ENCODE measurements at places on chromosomes 5 and 9.

DNA sequence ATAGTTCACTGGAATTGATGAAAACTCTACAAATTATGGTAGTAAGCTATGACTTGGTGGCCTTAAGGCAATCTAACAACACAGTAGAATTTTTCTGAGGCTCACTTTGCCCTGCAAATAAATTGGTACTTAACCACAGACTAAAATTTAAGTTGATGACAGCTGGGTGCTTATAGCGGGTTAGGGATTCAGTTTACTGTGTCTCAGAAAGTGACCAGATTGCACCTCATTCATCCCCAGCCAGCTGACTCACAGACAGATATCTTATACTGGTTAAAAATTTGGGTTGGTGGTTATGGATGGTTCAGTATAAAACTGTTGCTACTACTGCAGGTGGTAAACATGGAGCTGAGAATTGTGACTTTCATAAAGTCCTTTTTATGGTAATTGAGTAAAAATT is 2.8 kb downstream of the CKS2 start:
- no peak for DNase-seq
- peaks cover 29% of the 10 kb centered on the region for H3K4me1 ChIP-seq
- H3K27me3 ChIP-seq, result no peaks in the 10 kb centered on the region
- no peak overlapping the region for H3K4me3 ChIP-seq

DNA sequence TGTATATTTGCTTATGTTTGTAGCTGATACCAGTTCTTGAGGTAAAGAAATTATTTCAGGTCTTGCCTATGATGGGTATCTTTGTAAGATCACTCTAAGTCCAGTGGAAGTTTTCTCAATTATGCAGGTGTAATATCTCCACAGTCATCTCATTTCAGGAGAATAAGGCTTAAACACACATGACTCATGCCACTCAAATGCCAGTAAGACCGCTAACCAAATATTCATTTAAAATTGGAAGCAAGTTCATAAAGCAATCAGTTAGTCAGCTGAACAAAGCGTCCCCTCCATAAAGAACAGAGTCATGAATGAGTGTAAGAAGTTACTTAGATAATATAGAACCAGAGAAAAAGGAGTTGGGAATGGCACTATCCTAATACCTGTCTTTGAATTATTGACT is 248.7 kb downstream of the LURAP1L start:
- no peaks in the 10 kb centered on the region for H3K27me3 ChIP-seq
- no peaks in the 10 kb centered on the region for H3K4me1 ChIP-seq
- H3K27ac ChIP-seq, result no peak overlapping the region

GRCh38 chr9:212297-212696 is 2.4 kb upstream of the DOCK8 start:
- no peak overlapping the region for H3K27ac ChIP-seq
- DNase-seq, result no peak
- H3K36me3 ChIP-seq, result no peaks in the 10 kb centered on the region
- peaks cover 16% of the 10 kb centered on the region for H3K27me3 ChIP-seq

DNA sequence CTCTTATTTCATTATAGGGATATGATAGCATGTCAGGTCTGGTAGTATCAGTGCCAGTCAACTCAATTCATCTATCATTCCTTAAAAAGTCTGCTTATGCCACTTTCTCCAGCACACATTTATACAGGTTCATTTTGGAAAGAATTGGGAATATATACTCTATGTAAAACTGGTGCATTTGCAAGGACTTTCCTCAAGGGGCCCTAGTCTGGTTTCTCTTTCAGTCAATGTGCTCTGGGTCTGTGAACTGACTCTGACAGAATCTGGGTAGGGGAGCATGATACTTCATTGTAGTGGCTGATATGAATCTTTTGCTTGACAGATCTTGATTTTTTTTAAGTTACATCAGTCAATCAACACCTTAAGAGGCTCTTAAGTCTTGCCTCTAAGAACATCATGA is 313.9 kb downstream of the HTR1A start:
- H3K27me3 ChIP-seq, result no peaks in the 10 kb centered on the region
- no peak overlapping the region for H3K4me3 ChIP-seq
- no peaks in the 10 kb centered on the region for H3K36me3 ChIP-seq

DNA sequence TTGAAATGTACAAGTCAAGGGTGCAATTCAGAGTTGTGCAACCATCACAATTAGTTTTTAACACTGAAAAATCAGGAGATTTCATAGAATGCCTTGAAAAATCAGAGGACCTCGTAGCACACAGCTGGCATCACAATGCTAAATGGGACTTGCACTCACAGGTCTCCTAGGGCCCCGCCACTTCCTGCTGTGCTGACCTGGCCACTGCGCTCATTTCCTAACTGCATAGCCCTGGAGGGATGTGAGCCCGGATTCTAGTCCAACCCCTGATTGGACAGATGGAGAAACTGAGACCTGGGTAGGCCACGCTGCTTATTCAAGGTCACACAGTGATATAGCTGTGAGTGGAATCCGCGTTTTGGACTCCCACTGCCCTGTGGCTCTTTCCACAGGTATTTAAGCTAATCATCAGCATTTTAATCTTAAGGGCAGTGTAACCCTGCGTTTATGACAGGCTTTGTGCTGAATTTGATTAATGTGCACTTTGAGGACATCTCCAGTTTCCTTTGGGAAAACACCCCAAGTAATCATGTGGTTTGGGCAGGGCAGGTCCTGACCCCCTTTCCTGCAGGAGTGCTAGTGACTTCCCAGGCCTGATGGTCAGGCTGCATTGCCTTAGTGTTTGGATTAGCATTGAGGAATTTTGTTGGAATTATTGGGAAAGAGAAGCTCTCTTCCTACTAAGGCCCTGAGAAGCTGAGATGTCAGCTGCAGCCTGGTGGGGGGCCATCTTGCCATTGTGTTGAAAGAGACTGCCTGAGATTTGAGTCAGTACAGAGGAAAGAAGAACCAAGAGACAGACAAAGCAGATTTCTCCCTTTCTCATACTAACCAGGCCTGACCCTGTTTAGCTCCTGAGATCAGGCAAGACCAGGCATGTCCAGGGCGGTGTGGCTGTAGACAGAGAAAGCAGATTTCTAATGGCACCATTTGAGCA is 36.2 kb downstream of the STC2 start:
- no peak overlapping the region for H3K4me3 ChIP-seq
- H3K4me1 ChIP-seq, result peaks cover 12% of the 10 kb centered on the region
- H3K27ac ChIP-seq, result no peak overlapping the region
- H3K27me3 ChIP-seq, result peaks cover 45% of the 10 kb centered on the region

GRCh38 chr5:60829490-60830266 is 14.4 kb downstream of the ELOVL7 start:
- no peak for DNase-seq
- H3K27ac ChIP-seq, result no peak overlapping the region
- H3K36me3 ChIP-seq, result no peaks in the 10 kb centered on the region
- H3K27me3 ChIP-seq, result peaks cover 3% of the 10 kb centered on the region
- H3K4me3 ChIP-seq, result no peak overlapping the region

DNA sequence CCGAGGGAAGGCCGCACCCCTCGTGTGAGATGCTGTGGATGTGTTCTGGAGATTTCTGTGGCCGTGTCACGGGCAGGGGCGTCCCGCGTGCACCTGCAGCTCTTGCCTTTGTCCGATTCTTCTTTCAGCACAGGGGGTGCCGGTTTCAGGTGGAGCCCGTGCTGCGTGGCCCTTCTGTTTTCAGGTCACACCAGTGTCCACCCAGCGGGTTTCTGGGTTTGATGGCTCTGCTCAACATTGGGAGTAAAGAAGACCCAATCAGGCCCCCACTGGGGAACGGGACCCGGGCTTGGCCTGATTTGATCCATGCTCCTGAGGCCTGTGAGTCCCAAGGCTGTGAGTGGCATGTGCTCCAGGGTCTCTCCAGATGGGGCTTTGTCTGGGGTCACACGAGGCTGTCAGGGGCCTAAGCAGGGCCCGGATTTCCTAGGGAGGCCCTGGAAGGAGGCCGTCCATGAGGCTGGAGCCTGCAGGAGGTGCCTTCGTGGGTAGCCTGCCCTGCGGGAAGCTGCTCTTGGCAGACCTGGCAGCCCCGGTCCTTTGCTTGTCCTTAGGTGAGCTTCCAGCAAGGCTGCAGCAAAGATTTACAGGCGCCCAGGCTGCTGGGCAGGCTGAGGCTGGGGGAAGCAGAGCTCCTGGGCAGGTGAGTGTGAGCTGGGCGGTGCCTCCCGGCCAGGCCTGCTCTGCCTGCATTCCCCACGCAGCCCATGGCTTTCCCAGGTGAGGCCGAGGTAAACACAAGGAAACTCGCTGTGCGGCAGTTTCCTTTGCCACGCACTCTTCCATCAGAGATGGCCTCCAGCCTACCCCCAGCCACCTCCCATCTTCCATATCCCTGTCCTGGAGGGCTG is 12.8 kb downstream of the MRPL36 start:
- DNase-seq, result no peak
- H3K4me1 ChIP-seq, result peaks cover 80% of the 10 kb centered on the region
- H3K27me3 ChIP-seq, result no peaks in the 10 kb centered on the region
- no peak overlapping the region for H3K4me3 ChIP-seq

- no peaks in the 10 kb centered on the region for H3K36me3 ChIP-seq
- peaks cover 17% of the 10 kb centered on the region for H3K4me1 ChIP-seq
- DNase-seq, result no peak
- no peak overlapping the region for H3K4me3 ChIP-seq
Observed at GRCh38 chr5:177546258-177546741, 8.1 kb downstream of the FAM193B start.
